CD8-positive, alpha-beta memory T cell (primary cell): ENCODE measurements at places on chromosomes 5 and 9. TPM values are rescaled to one million over a fixed set of nuclear protein-coding genes. Genes with fewer than 3 reads are reported as not detected.
A peak's percentile ranks its signal among the peaks of the same experiment; 100 is the strongest.

DNA sequence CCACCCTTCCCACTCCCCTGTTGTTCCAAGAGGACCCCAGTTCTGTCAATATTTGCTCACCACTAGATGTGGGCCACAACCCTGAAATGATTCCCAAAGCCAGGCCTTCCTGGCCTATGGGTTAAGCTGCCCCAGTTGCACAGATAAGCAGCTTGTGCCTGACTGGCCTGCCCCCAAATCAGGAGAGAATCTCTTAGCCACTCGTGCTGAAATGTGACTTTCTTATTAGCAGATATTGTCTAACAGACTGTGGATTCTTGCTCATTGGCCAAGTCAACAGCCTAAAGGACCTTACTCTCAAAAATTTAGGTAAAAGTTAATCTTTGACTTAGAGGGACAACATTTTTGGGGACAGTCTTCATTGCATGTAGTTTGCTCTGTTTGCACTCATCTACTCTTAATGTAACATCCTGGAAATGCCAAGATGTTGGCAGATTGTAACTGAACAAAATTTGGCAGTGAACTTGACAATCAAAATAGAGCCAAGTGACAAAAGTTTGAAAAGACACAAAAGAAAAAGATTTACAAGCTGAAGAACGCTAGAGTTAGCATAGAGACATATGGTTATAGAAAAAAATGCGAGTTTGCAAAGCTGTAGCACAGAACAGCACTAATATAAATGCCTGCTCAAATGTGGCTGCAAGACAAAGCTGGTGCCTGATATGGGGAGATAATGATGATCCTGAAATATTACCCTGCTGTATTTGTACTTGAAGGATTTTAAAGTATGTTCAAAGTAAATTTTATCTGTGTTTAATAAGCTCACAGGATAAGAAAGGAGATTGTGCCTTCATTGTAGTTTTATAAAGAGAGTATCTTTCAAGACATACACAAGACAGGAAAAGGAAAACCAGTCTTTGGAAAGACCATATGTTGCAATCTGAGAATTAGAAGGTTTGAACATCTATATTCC, 29.0 kb upstream of the FSD1L start:
- H3K4me3 ChIP-seq: no peak overlapping the region
- peaks cover 7% of the 10 kb centered on the region for H3K27me3 ChIP-seq
- H3K27ac ChIP-seq: no peak overlapping the region

DNA sequence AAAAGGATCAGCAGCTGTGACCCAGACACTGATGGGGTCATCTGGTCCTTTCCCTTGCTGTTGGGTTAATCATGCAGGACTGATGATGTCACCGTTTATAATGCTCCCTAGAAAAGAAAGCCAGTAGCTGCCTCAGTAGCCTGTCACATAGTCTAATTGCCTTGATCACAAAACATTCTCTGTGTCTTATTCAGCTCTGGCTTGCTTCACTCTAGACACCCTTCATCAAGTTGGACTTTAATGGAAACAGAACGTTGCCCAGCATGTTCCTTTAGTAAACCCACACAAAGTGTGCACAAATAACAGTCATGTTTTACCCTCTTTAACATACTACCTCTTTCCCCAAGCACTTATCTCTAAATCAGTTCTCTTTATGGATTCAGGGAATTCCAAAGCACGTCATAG, 170.8 kb downstream of the SGCD start:
- no peak for DNase-seq
- no peak overlapping the region for H3K4me3 ChIP-seq
- H3K36me3 ChIP-seq: no peaks in the 10 kb centered on the region
- H3K4me1 ChIP-seq: no peaks in the 10 kb centered on the region
- no peaks in the 10 kb centered on the region for H3K27me3 ChIP-seq

DNA sequence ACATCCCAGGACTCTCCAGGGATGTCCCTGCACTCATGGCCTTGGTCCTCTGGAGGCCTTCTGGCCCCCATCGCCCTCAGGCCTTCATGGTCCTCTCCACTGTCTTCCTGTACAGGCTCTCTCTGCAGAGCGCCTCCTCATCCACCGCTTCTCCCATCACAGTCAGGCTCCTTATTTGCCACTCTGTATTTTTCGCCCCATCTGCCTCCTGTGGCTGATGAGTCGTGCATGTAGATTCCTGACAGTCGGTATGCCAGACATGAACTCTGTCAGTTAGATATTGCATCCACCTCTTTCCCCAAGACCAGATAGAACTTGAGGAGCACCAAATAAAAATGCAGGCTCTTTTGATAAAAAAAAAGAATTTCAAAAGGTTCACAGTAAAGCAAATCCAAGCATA, 362.8 kb downstream of the IRX1 start:
- no peak for DNase-seq
- H3K4me3 ChIP-seq: no peak overlapping the region
- H3K36me3 ChIP-seq: no peaks in the 10 kb centered on the region
- no peaks in the 10 kb centered on the region for H3K4me1 ChIP-seq
- H3K27ac ChIP-seq: no peak overlapping the region
- H3K27me3 ChIP-seq: no peaks in the 10 kb centered on the region

- no peak overlapping the region for H3K4me3 ChIP-seq
- H3K27me3 ChIP-seq: peaks cover 8% of the 10 kb centered on the region
- DNase-seq: no peak
- H3K4me1 ChIP-seq: no peaks in the 10 kb centered on the region
- H3K36me3 ChIP-seq: no peaks in the 10 kb centered on the region
These were observed 37.3 kb upstream of the ADRA1B start for GRCh38 chr5:159878988-159879471.

GRCh38 chr5:40652441-40653220, 27.1 kb upstream of the PTGER4 start:
- peaks cover 62% of the 10 kb centered on the region for H3K4me1 ChIP-seq
- no peak overlapping the region for H3K27ac ChIP-seq
- H3K4me3 ChIP-seq: peak overlapping the region; percentile 13
- no peaks in the 10 kb centered on the region for H3K27me3 ChIP-seq
- DNase-seq: no peak

PTGDS gene
- total RNA-seq: 0.24 TPM

RUSC2 gene
- total RNA-seq: 1.1 TPM

DNA sequence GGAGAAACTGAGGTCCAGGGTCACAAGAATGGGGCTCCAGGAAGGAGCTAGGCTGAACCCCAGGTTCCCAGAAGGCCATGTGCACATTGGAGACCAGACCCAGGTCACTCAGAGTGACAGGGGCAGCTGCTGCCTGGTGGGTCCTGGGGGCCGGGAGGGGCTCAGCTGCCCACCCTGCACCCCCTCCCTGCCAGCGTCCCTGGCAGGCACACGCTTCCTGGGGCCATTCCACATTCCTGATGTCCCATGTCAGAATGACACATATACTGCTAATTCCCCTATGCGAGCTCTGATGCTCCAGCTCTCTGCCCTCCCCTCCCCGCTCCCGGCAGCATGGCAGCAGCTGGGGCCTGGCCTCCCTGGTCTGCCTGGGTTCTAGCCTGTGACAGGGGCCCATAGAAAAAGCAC, 14.0 kb downstream of the FGFR4 start:
- no peak for DNase-seq
- H3K27ac ChIP-seq: no peak overlapping the region
- no peaks in the 10 kb centered on the region for H3K27me3 ChIP-seq
- no peak overlapping the region for H3K4me3 ChIP-seq
- H3K4me1 ChIP-seq: no peaks in the 10 kb centered on the region

DNA sequence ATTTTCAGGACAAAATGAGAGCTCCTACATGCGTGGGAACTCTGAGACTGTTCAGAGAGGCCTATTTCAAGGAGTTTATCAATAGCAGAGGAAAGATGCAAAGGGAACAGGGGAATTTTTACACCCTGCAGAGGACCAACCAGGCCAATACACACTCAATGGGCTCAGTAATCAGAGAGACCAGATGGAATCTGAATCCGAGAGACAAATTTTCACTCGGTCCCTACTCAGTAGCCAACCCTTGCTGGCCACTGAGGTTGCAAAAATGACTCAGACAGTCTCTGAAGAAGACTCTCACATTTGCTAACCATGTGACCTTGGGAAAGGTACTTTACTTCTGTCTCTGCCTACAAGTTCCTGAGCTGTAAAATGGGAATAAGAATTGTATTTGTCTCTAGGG, 479.4 kb downstream of the CDK5RAP2 start:
- no peaks in the 10 kb centered on the region for H3K27me3 ChIP-seq
- DNase-seq: no peak
- H3K27ac ChIP-seq: no peak overlapping the region
- H3K4me1 ChIP-seq: no peaks in the 10 kb centered on the region

CD180 gene
- 0.27 TPM for total RNA-seq

DNA sequence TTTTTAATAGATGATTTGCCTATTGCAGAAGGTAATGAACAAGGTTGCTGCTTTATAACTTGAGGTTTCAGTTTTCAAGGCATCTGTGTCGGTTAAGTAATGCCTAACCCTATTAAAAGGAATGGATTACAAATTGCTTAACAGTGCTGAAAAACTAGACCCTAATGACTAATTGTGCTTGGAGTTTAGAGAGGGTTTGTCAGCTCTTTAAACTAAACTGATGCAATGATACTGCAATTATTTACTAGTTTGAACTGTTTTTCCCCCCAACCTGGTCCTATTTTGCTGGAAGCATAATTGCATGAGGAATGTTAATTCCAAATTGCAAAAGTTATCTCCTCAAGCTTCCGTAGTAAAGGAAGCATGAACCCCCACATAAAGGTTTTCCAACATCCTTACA, 39.3 kb upstream of the TLX3 start:
- no peak for DNase-seq
- H3K36me3 ChIP-seq: no peaks in the 10 kb centered on the region
- H3K4me1 ChIP-seq: peaks cover 7% of the 10 kb centered on the region
- H3K27ac ChIP-seq: no peak overlapping the region
- no peaks in the 10 kb centered on the region for H3K27me3 ChIP-seq

PCDHB2 gene
- not detected for total RNA-seq

DNA sequence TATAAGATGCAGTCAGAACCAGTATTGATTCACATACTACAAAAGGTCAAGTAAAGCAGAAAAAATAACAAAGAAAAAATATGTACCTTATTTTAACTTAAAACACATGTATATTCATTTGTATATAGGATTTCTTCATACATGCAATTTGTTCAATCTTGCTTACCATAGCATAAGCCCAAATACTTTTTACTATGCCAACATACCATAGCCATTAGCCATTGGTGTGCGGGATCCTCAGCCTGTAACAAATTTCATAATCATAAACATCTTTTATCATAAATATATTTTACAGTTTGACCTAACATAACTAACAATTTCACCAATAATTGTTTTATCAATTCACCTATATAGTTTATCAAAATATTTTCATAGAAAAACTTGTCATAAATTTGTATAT, 51.1 kb downstream of the MPDZ start:
- no peak for DNase-seq
- no peak overlapping the region for H3K4me3 ChIP-seq
- no peak overlapping the region for H3K27ac ChIP-seq
- H3K27me3 ChIP-seq: no peaks in the 10 kb centered on the region

ZNF658 gene
- 3.1 TPM for total RNA-seq

- H3K36me3 ChIP-seq: no peaks in the 10 kb centered on the region
- DNase-seq: no peak
- H3K27me3 ChIP-seq: no peaks in the 10 kb centered on the region
- H3K4me1 ChIP-seq: no peaks in the 10 kb centered on the region
- H3K27ac ChIP-seq: no peak overlapping the region
These were observed 106.0 kb downstream of the CWC27 start for GRCh38 chr5:64874753-64875152.

IL13 gene
- total RNA-seq: 65.3 TPM

DNA sequence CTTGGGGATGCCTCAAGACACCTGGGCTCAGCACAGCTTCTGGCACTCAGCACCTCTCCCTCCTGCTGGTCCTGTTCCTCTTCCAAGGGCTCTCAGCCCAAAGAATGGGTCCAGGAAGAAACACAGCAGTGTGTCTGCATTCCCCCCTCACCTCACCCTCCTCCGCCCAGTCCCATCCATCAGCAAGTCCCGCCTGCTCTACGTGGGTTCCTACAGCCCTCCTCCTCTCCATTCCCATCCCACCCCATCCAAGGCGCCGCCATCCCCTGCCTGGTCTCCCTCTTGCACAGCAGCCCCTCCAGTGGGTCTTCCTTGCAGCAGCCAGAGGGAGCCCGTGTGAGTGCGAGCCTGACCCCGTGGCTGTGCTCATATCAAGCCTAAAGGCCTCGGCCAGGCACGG, 52.3 kb upstream of the RPL26L1 start:
- DNase-seq: no peak
- H3K36me3 ChIP-seq: no peaks in the 10 kb centered on the region
- H3K27me3 ChIP-seq: no peaks in the 10 kb centered on the region

TMEM174 gene
- total RNA-seq: not detected

ADAMTSL1 gene
- not detected for total RNA-seq

GRCh38 chr5:15116996-15117395, 245.4 kb upstream of the ANKH start:
- H3K4me3 ChIP-seq: no peak overlapping the region
- H3K36me3 ChIP-seq: no peaks in the 10 kb centered on the region
- no peak overlapping the region for H3K27ac ChIP-seq
- no peaks in the 10 kb centered on the region for H3K4me1 ChIP-seq
- no peak for DNase-seq

SURF4 gene
- total RNA-seq: 250 TPM

DNA sequence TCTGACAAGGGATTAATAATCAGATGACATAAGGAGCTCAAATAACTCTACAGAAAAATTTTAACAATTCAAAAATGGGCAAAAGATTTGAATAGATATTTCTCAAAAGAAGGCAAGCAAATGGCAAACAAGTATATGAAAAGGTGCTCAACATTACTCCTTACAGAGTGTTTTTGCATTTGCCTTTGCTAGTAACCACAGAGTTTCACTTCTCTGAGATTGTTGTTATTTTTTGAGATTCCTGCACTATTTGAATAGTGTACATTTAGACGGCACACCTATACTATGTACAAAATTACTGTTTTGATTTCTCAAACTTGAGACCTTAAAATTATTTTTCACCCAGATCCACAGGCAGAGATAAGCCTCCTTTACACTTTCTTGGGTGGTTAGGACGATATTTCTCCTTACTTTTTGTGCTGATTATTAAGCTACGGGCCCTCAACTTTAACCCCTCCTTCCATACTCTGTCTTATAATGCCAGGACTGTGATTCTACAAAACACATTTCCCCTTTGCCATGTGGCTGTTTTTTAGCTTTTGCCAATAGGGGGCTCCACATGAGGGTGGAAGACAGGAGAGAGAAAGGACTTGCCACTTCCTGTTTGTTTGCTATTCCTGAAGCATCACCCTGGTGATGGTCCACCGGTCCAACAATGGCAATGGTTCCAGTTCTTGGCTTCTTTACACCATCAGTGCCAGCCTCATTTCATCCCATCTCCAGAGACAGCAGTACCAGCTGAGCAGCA, 65.0 kb upstream of the DAP start:
- no peaks in the 10 kb centered on the region for H3K4me1 ChIP-seq
- H3K4me3 ChIP-seq: no peak overlapping the region
- H3K27ac ChIP-seq: no peak overlapping the region
- H3K36me3 ChIP-seq: no peaks in the 10 kb centered on the region
- no peak for DNase-seq
